ENCODE measurements at places on chromosomes 13 and 19.

GRCh38 chr13:40758811-40759210 lies 12.2 kb downstream of the MRPS31 start:
- no peak for DNase-seq

GRCh38 chr19:2032296-2032941 lies 16.9 kb upstream of the BTBD2 start:
- no peak for DNase-seq

- no peak for DNase-seq
Measured at GRCh38 chr19:33390101-33390907, 16.8 kb downstream of the CEBPG start.

DNA sequence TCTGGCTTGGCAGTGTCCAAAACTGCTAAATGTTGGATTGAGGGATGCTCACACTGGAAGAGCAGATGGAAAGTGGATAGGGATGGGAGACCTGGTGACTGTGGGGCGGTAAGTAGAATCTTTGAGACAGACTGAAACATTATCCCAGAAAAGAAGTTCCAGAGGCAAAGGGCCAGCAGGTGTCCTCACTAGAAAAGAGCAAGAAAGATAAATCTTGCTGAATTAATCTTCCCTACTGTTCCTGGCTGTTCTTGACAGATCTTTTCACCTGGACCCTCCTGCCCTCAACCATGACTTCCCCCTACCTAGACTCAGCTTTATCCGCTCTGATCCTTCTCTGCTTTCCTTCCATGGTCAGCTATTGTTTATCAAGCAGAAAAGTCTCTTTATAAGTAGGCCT lies 35.0 kb upstream of the FRY start:
- DNase-seq: no peak

DNA sequence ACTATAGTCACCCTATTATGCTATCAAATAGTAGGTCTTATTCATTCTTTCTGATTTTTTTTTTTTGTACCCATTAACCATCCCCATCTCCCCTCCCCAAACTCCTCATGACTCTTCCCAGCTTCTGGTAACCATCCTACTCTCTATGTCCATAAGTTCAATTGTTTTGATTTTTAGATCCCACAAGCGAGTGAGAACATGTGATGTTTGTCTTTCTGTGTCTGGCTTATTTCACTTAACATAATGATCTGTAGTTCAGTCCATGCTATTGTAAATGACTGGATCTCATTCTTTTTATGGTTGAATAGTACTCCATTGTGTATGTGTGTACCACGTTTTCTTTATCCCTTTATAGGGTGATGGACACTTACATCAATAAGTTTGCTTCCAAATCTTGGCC lies 4.5 kb upstream of the MYCBP2 start:
- DNase-seq: no peak

GRCh38 chr19:13301627-13302334 lies 151.6 kb downstream of the IER2 start:
- no peak for DNase-seq

DNA sequence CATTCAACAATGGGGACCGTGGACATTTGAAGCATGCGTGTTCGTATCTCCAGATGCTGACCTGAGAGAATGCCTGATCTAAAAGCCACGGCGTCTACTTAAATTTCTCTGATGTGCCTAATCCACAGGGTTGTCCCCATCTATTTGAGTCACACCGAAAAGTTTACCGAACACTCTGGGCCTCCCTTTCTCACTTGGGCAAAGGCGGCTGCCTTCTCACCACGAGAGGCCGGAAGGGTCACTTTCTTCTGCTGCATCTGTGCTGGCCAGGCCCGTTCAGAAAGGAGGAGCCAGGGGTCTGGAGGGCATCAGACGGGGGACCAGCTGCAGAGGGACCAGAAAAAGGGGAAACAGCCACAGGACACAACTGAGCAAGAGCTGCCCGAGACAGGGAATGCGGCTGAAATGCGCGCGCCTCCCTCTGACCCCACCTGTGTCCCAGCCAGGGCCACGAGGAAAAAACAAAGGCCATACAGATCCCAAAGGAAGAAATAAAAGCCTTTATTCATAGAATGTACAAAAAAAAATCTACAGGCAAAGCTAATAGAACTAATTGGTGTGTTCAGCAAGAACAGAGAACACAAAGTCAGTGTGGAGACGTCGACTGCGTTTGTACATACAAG lies 71.3 kb upstream of the C13orf46 start:
- DNase-seq: no peak

GRCh38 chr13:48739386-48739964 lies 85.7 kb downstream of the CYSLTR2 start:
- no peak for DNase-seq

- DNase-seq: no peak
Measured at GRCh38 chr13:37534676-37535075, 63.9 kb downstream of the POSTN start.

DNA sequence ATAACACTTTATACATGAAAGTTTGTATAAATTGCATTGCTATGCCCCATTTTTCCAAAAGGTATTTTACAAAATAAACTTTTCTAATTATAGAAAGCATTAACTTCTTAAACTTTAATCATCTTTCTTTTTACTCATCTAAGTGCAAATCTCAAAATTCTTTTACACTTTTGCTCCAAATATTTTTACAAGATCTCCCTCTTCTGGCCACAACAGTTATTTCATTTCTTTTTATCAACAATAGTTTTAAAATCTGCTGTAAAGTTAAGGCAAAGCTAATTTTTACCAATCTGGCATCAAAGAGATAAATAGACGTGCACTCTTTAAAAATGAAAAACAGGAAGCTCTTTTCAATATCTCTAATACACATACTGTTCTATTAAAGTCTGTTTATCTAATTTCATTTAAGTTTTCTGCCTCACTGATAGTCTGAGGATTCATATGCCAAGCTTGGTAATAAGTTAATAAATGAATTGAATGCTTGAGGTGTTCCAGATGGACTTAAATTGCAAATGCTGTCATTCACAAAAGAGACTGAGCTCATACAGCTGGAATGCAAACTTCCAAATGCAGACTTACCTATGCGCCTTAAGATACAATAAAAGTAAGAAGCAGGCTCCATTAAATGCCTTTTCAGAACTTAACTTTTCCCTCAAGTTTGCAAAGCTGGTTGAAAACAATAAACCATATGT lies 583.0 kb upstream of the ATXN8OS start:
- no peak for DNase-seq
